Breast epithelium (tissue), 4 donors: ENCODE measurements at places on chromosomes 16 and 17. TPM values are rescaled to one million over a fixed set of nuclear protein-coding genes. Genes with fewer than 3 reads are reported as not detected.

- DNase-seq = no peak
Observed at GRCh38 chr16:75027520-75028300, 28.9 kb downstream of the ZNRF1 start.

Gene TCAP
- 0.48 TPM for total RNA-seq

- no peak for DNase-seq
Observed at GRCh38 chr16:56143666-56144065, 47.6 kb upstream of the GNAO1 start.

Gene PTGES3L
- 0.44 TPM for total RNA-seq
